Naive B cell (primary cell): ENCODE measurements at places on chromosomes 3 and 15.

DNA sequence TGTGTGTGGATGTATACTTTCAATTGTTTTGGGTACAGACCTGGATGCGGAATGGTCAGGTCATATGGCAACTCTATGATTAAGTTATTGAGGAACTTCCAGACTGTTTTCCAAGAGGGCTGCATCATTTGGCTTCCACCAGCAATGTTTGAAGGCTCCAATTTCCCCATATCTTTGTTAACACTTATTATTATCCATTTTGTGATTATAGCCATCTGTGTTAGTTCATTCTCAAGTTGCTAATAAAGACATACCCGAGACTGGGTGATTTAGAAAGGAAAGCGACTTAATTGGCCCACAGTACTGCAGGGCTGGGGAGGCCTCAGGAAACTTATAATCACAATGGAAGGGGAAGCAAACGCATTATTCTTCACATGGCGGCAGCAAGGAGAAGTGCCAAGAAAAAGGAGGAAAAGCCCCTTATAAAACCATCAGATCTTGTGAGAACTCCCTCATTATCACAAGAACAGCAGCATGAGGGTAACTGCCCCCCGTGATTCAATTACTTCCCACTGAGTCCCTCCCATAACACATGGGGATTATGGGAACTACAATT is 31.1 kb upstream of the ALDH1A2 start:
- H3K27ac ChIP-seq, result no peak overlapping the region
- no peak overlapping the region for H3K4me3 ChIP-seq
- DNase-seq, result no peak
- no peaks in the 10 kb centered on the region for H3K36me3 ChIP-seq
- H3K27me3 ChIP-seq, result peaks cover 34% of the 10 kb centered on the region

DNA sequence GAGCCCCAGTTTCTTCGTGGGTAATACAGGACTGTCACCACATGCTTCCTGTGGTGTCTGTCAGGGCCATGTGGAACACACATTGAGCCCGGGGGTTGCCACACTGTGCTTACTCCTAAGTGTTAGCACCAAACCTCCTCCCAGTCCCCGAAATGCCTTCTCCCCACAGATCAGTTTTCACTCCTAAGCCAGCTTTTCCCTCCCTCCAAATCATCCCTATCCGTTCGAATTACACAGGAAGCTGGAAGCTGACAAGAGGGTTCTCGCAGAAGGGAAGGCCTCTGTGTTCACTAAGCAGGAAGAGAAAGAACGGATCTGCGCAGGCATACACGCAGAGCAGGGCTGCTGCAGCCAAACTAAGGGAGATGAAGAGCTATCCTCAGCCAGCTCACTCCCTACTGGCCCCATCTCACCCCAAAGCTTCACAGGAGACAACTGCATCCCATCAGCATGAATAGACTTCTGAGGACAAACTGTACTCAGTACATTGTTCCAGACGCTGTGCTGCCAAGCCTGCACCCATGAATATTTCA is 32.3 kb downstream of the XXYLT1 start:
- no peak for DNase-seq
- no peaks in the 10 kb centered on the region for H3K4me1 ChIP-seq
- peaks cover 9% of the 10 kb centered on the region for H3K36me3 ChIP-seq
- no peak overlapping the region for H3K27ac ChIP-seq
- H3K4me3 ChIP-seq, result no peak overlapping the region

DNA sequence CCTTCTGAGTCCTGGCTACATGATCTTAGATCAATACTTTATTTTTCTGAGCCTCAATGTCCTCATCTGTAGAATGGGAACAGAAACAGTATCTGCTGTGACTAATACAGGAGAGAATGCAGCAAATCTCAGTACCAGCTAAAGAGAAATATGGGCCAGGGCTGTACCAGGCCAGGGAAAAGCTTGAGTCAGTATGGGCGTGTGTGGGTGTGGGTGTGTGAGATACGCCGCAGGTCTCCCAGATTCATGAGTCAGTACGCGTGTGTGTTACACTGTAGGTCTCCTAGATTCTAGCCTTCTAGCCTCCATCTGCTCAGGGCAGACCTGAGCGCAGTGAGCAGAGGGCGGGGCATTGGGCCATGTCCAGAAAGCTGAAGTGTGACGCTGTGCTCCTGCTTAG is 15.2 kb downstream of the GNAI2 start:
- H3K27me3 ChIP-seq, result no peaks in the 10 kb centered on the region
- H3K27ac ChIP-seq, result peak overlapping the region; percentile 20
- no peaks in the 10 kb centered on the region for H3K36me3 ChIP-seq

- no peak for DNase-seq
- H3K27ac ChIP-seq, result peak overlapping the region; percentile 69
- H3K4me3 ChIP-seq, result peak overlapping the region; percentile 10
- H3K27me3 ChIP-seq, result peaks cover 63% of the 10 kb centered on the region
Measured at GRCh38 chr3:129001806-129002572, 885 bp downstream of the EFCC1 start.

DNA sequence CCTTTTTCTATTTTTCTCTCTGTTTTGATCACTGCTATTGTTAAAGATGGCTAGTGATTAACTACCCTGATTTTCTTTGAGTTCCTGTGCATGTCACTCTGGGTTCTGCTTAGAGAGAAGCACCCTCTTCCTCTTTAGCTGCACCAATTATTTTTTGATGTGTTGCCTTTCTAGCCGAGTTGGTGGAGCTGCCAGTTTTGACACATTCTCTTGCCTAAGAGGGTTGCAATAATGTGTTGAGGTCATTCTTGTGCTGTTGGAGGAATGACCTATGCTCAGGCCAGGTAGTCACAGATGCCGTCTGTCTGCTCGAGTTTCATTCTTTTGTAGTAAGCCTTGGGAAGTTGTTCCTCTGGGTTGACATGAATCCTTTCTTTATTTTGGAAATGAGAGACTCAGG is 84.6 kb upstream of the DPH6 start:
- H3K27ac ChIP-seq, result no peak overlapping the region
- peaks cover 20% of the 10 kb centered on the region for H3K27me3 ChIP-seq
- no peaks in the 10 kb centered on the region for H3K4me1 ChIP-seq
- no peak for DNase-seq

DNA sequence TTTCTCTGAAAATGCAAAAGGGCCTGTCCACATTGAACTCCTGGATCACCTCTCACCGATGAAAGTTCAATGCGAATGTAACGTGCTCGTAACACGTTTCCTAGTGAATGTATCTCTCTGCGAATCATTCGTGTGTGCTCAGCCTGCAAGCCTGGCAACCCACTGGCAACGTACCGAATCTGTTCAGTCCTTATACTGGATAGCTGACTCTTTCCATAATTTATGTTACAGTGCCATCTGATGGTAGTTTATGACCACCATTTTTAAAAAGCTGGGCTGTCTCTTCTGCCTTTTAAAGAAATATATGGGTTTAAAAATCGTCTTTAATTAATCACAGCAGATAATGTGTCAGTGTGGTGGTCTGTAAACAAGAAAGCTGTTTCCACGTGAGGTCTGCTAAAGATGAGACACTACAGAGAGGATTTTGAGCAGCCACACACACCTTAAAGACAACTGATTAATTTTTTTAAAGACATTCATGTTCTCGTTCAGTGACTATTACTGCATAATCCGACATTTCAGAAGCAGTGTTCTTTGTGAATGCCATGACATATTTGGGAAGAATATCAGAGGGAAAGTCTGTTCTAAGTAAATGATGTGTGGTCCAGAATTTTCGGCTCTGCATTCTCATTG is 69.4 kb upstream of the FOXP1 start:
- H3K27ac ChIP-seq, result no peak overlapping the region
- H3K36me3 ChIP-seq, result no peaks in the 10 kb centered on the region
- peaks cover 4% of the 10 kb centered on the region for H3K4me1 ChIP-seq
- peak; percentile 42 for DNase-seq

DNA sequence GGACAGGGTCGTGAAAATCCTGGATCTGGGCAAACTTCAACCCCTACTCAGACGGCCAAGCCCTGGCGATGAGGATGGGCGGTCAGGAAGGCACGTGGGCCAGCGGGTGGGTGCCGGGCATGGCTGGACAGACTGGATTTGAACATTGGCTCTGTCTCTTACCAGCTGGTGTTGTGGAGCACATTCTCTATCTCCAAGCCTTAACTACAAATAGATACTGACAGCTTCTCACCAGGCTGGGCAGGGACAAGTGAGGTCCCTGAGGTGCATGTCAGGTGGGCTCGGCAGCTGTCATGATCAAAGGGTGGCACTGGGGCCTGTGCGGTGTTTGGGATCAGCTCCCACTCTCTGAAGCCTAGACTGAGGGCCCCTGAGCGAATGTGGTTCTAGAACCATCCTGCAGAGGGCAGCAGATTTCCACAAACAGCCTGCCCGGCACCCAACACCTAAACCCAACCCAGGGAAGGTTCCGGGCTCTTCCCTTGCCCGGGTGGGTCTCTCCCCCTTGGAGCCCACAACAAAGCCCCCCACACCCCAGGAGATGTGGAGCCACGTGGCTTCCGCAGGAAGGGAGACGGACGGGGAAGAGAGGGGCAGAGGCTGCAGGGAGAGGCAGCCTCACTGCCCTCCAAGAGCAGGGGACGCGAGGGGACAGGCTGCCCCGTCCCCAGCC is 58.4 kb downstream of the RGMA start:
- H3K4me3 ChIP-seq, result no peak overlapping the region
- peak overlapping the region; percentile 47 for H3K27ac ChIP-seq
- H3K27me3 ChIP-seq, result no peaks in the 10 kb centered on the region
- DNase-seq, result peak; percentile 44
- H3K36me3 ChIP-seq, result peaks cover 1% of the 10 kb centered on the region
- H3K4me1 ChIP-seq, result peaks cover 27% of the 10 kb centered on the region

GRCh38 chr3:47910777-47911440 is 105.3 kb downstream of the MAP4 start:
- no peak for DNase-seq
- H3K36me3 ChIP-seq, result peaks cover 38% of the 10 kb centered on the region
- no peak overlapping the region for H3K4me3 ChIP-seq
- no peaks in the 10 kb centered on the region for H3K27me3 ChIP-seq
- H3K4me1 ChIP-seq, result no peaks in the 10 kb centered on the region
- H3K27ac ChIP-seq, result no peak overlapping the region

GRCh38 chr3:101036213-101036618 is 43.0 kb upstream of the ABI3BP start:
- no peaks in the 10 kb centered on the region for H3K4me1 ChIP-seq
- H3K4me3 ChIP-seq, result peak overlapping the region; percentile 23
- H3K27me3 ChIP-seq, result no peaks in the 10 kb centered on the region
- DNase-seq, result no peak
- H3K36me3 ChIP-seq, result no peaks in the 10 kb centered on the region

- H3K36me3 ChIP-seq, result no peaks in the 10 kb centered on the region
- no peaks in the 10 kb centered on the region for H3K4me1 ChIP-seq
- peaks cover 23% of the 10 kb centered on the region for H3K27me3 ChIP-seq
- no peak overlapping the region for H3K27ac ChIP-seq
- no peak overlapping the region for H3K4me3 ChIP-seq
Measured at GRCh38 chr15:101482526-101483371, 6.8 kb downstream of the PCSK6 start.

DNA sequence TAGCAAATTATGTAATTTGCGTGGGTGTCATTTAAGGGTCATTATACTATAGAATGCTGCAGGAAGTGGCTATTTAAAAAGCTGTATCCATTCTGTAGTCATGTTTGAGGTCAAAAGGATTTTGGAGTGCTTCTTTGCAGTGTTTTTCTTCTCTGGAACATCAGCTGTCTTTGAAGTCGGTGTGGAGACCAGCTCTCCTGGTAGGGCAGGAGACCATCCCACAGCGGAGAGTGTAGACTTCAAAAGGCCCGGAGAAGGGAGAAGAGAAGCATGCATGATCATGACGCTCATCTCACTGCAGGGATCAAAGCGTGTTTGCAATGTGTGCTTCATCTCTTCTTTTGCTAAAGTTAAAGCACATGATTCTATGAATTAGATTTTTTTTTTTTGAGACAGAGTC is 19.9 kb downstream of the PXK start:
- H3K27ac ChIP-seq, result peak overlapping the region; percentile 94
- H3K36me3 ChIP-seq, result peaks cover 19% of the 10 kb centered on the region
- peaks cover 68% of the 10 kb centered on the region for H3K4me1 ChIP-seq
- H3K27me3 ChIP-seq, result no peaks in the 10 kb centered on the region
- H3K4me3 ChIP-seq, result peak overlapping the region; percentile 100

- H3K36me3 ChIP-seq, result no peaks in the 10 kb centered on the region
- H3K27me3 ChIP-seq, result no peaks in the 10 kb centered on the region
- H3K4me3 ChIP-seq, result no peak overlapping the region
- DNase-seq, result no peak
Measured at GRCh38 chr3:40120806-40121205, 188.7 kb upstream of the EIF1B start.

DNA sequence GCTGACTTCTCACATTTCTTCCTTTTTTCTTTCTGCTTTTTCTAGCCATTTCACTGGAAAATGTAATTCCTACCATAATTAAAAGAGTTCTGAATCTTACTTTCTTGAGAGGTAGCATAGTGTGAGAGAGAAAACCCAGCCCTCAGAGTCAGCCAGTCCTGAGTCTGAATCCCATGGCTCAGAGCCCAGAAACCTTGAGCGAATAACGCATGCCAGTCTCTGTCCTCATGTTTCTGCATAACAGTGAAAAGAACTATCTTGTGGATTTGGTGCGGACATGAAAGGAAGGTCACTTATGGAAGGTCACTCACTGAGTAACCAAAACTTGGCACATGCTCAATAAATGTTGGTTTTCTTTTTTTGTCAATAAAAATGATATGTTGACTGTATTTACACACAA is 29.3 kb upstream of the SLCO3A1 start:
- no peak overlapping the region for H3K27ac ChIP-seq
- DNase-seq, result no peak
- no peak overlapping the region for H3K4me3 ChIP-seq

DNA sequence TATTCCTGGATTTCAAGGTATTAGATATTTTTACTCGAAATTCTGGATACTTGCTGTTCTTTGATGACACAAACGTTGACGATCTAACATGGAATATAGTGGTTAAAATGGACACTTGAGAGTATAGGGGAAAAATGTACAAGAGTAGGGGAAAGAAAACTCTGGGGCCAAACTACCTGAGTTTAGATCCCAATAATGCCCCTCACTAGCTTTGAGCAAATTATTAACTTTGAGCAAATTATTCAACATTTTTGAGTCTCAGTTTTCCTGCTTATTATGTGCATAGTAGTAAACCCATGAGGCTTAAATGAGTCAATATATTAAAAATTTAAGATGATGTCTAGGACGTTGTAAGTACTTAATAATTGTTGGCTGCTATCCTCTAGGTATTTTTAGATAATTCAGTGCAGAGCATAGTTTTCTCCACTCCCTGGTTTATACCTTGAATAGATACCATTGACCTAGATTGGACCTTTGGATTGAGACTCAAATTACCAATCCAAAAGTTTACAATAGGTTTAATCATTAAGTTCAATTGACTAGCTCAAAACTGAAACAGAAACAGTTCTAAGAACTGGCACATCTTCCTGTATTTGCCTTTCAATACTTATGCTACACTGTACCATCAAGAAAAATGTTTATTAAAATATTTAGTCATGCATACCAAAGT is 4.5 kb downstream of the ADGRG7 start:
- H3K4me3 ChIP-seq, result no peak overlapping the region
- no peaks in the 10 kb centered on the region for H3K36me3 ChIP-seq
- H3K27me3 ChIP-seq, result peaks cover 53% of the 10 kb centered on the region

DNA sequence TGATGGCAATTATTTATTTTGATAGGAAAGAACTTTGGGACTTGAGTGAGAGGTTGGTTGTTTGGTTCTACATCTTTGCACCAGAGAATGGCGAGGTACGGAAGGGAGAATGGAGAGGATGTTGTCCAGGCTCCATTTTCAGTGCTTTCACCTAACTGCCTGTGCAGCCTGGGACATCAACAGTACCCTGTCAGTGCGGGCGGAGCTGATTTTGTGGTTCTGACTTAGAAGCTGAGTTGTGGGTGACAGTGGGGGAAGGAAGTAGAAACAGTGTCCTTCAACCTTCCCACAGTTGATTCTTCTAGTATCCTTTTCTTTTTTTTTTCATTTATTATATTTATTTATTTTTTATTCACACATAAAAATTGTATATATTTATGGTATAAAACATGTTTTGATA is 95.3 kb downstream of the TIGIT start:
- DNase-seq, result no peak
- H3K36me3 ChIP-seq, result peaks cover 13% of the 10 kb centered on the region
- no peak overlapping the region for H3K4me3 ChIP-seq
- H3K27ac ChIP-seq, result peak overlapping the region; percentile 70
- peaks cover 16% of the 10 kb centered on the region for H3K4me1 ChIP-seq
